ENCODE measurements at places on chromosomes 3 and 15. TPM values are rescaled to one million over a fixed set of nuclear protein-coding genes. Genes with fewer than 3 reads are reported as not detected.
A peak's percentile ranks its signal among the peaks of the same experiment; 100 is the strongest.

GRCh38 chr3:150404023-150404422 lies 4.1 kb upstream of the TSC22D2 start:
- H3K4me1 ChIP-seq = peaks cover 8% of the 10 kb centered on the region
- no peaks in the 10 kb centered on the region for H3K36me3 ChIP-seq
- H3K27me3 ChIP-seq = no peaks in the 10 kb centered on the region
- H3K27ac ChIP-seq = no peak overlapping the region
- H3K4me3 ChIP-seq = no peak overlapping the region

GRCh38 chr3:127404221-127405009 lies 116.6 kb upstream of the PRR20G start:
- H3K27ac ChIP-seq = no peak overlapping the region
- peaks cover 5% of the 10 kb centered on the region for H3K36me3 ChIP-seq
- H3K4me1 ChIP-seq = peaks cover 5% of the 10 kb centered on the region
- H3K4me3 ChIP-seq = no peak overlapping the region
- DNase-seq = no peak

DNA sequence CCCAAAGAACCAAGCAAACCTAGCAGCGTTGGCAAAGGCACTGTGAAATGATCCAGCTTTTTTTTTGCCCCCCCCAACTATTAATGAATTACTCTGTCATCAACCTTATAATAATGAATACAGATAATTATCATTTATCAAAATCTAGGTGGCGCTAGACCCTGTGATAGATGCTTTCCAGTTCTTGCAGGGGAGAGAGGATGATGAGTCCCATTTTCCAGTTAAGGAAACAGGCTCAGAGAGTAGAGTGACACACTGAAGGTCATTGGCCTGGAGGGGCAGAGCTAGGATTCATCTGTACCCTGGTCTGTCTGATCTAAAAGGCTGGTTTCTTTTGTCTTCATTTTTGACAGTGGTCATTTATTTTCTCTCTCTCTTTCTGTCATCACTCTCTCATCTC lies 5.0 kb downstream of the ACOX2 start:
- no peak overlapping the region for H3K27ac ChIP-seq
- no peaks in the 10 kb centered on the region for H3K36me3 ChIP-seq
- H3K4me1 ChIP-seq = peaks cover 24% of the 10 kb centered on the region
- no peak overlapping the region for H3K4me3 ChIP-seq

TTLL13 gene
- total RNA-seq = not detected

HHLA2 gene
- total RNA-seq = not detected

DNA sequence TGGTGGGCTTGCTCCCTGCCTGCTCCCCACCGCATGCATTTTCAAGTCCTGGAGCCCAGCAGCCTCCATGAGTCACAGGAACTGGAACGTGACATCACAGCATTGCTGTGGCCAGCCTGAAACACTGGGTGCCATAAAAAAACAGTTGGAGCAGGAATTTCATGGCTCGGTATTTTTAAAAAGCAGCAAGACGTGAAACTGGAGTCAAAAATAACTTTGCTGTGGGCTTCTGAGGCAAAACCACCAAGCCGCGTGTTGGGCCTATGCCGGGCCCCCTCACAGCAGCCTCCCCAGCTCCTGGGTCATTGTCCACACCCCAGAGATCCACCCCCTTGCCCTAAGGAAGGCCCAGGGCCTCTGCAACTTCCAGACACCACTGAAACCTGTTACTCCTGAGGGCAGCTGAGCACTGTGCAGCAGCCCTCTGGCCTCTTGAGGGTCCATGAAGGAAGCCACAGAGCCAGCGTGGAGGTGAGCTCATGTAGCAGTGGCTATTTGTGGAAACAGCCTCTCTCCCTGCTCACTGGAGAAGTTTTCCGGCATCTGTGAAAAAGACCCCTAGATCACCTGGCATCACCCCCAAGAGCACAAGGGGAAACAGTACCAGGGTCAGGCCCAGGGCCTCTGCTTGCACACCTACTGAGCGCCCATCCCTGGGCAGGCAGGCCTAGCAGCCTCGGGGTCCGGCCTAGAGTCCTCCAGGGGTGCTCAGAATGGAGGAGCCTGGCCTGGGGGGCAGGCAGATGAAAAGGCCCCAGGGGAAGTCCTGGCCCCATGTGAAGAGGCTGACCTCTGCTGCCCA lies 34.0 kb upstream of the DUSP7 start:
- peaks cover 12% of the 10 kb centered on the region for H3K4me1 ChIP-seq
- no peaks in the 10 kb centered on the region for H3K36me3 ChIP-seq
- DNase-seq = peak; percentile 66
- H3K27me3 ChIP-seq = no peaks in the 10 kb centered on the region
- H3K4me3 ChIP-seq = no peak overlapping the region
- peak overlapping the region; percentile 70 for H3K27ac ChIP-seq

GRCh38 chr3:141019244-141019643 lies 31.9 kb upstream of the SPSB4 start:
- H3K36me3 ChIP-seq = no peaks in the 10 kb centered on the region
- H3K27ac ChIP-seq = no peak overlapping the region
- no peak for DNase-seq
- no peak overlapping the region for H3K4me3 ChIP-seq

- DNase-seq = peak; percentile 80
- H3K27me3 ChIP-seq = no peaks in the 10 kb centered on the region
- peaks cover 7% of the 10 kb centered on the region for H3K4me1 ChIP-seq
- H3K27ac ChIP-seq = no peak overlapping the region
- H3K36me3 ChIP-seq = no peaks in the 10 kb centered on the region
- no peak overlapping the region for H3K4me3 ChIP-seq
Measured at GRCh38 chr3:19216669-19217337, 68.5 kb downstream of the KCNH8 start.

DNA sequence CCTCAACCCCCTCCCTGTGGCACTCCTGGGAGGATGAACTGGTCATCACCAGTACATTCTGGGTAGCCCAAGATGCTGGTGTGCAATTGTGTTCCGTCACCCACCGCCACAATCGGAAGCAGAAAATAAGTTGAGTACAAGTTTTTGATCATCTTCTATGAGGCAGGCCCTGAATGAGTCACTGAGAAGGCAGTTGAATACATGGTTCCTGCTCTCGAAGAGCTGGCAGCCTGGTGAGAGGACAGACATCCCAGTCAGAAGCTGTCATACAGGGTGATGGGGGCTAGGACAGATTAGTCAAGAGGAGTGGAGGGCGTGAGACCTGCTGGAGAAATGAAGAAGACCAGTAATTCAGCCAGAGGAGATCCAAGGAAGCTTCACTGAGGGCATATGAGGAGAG lies 6.2 kb downstream of the CEMIP start:
- no peaks in the 10 kb centered on the region for H3K27me3 ChIP-seq
- no peak overlapping the region for H3K27ac ChIP-seq
- H3K4me1 ChIP-seq = no peaks in the 10 kb centered on the region
- DNase-seq = no peak
- no peaks in the 10 kb centered on the region for H3K36me3 ChIP-seq
- no peak overlapping the region for H3K4me3 ChIP-seq

ONECUT1 gene
- total RNA-seq = not detected

GAP43 gene
- not detected for total RNA-seq

GPR156 gene
- total RNA-seq = 1.0 TPM

ATP10A gene
- total RNA-seq = not detected

DNA sequence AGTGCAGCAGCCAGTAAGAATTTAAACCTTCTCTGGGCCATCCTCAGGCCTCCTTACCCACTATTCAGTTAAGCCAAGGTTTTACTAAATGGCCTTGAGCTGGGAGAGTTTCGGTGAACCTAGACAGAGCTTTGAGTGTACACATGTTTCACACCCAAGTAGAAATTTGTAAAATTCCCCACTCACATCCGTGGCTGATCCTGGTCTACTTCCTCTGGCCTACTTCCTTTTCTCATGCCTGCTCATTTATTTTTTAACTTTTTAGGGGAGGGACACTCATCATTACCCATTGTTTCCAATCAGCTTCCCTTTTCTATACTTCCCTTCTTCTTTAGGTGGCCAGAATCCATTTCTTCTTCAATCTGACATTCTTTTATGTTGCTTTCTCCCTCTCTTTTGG lies 7.6 kb downstream of the CX3CR1 start:
- DNase-seq = no peak
- peaks cover 15% of the 10 kb centered on the region for H3K27me3 ChIP-seq
- no peak overlapping the region for H3K4me3 ChIP-seq
- no peaks in the 10 kb centered on the region for H3K36me3 ChIP-seq
- no peaks in the 10 kb centered on the region for H3K4me1 ChIP-seq

THPO gene
- not detected for total RNA-seq

DNA sequence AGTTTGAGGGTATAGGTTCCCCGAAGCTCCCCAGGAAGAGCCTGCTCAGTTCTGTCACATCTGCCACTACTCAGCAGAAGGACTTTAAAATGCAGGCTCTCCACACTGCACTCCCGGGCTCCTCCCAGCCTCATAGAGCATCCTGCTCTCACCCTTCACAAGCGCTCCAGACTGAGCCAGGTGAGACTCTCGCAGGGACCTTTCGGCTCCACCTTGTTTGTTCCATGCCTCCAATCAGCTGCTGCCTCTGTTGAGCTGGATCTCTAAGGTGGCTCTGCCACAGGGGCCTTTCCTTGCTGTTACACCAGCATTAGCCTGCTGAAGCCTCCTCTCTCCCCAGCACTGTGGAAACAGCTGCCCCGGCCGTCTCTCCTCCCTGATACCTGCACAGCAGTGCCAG lies 56.1 kb downstream of the SLCO3A1 start:
- no peaks in the 10 kb centered on the region for H3K36me3 ChIP-seq
- H3K27me3 ChIP-seq = no peaks in the 10 kb centered on the region
- peaks cover 18% of the 10 kb centered on the region for H3K4me1 ChIP-seq
- no peak overlapping the region for H3K4me3 ChIP-seq
- no peak overlapping the region for H3K27ac ChIP-seq

DNA sequence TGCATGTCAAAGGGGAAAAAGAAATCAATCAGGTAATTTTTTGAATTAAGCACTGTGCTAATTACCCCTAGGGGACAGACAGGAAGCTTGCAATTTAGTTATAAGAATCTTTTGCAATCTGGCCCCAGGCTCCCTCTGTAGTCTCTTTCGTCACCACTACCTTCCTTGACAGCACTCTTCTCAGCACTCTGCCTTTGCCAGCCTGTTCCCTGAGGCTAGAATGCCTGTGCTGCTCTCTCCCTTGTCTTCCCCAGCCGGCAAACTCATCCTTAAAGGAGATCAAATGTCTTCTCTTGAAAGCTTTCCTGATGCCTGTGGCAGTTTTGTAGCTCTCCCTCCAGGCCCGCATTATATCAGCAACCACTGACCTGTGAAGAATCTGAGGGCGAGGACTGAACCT lies 32.4 kb upstream of the PRTG start:
- peak; percentile 83 for DNase-seq
- peaks cover 7% of the 10 kb centered on the region for H3K4me1 ChIP-seq
- no peak overlapping the region for H3K4me3 ChIP-seq
- H3K27ac ChIP-seq = peak overlapping the region; percentile 39
- H3K36me3 ChIP-seq = no peaks in the 10 kb centered on the region

GRCh38 chr3:167203062-167203461 lies 177.0 kb downstream of the ZBBX start:
- H3K27me3 ChIP-seq = no peaks in the 10 kb centered on the region
- H3K4me1 ChIP-seq = no peaks in the 10 kb centered on the region
- no peaks in the 10 kb centered on the region for H3K36me3 ChIP-seq
- no peak overlapping the region for H3K27ac ChIP-seq
- no peak overlapping the region for H3K4me3 ChIP-seq
